ENCODE measurements at places on chromosomes 4 and X.

GRCh38 chrX:16882702-16883486, 12.7 kb upstream of the RBBP7 start:
- DNase-seq = no peak

DNA sequence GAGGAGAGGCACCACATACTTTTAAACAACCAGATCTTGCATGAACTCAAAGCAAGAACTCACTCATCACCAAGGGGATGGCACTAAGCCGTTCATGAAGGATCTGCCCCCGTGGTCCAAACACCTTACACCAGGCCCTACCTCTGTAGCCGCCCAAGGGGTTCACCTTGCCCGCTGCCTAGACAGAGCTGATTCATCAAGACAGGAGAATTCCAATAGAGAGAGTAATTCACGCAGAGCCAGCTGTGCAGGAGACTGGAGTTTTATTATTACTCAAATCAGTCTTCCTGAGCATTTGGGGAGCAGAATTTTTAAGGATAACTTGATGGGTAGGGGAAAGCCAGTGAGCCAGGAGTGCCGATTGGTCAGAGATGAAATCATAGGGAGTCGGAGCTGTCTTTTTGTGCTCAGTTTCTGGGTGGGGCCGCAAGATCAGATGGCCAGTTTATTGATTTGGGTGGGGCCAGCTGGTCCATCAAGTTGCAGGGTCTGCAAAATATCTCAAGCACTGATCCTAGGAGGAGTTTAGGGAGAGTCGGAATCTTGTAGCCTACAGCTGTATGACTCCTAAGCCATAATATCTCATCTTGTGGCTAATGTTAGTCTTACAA, 364.7 kb downstream of the PCDH7 start:
- DNase-seq = no peak

DNA sequence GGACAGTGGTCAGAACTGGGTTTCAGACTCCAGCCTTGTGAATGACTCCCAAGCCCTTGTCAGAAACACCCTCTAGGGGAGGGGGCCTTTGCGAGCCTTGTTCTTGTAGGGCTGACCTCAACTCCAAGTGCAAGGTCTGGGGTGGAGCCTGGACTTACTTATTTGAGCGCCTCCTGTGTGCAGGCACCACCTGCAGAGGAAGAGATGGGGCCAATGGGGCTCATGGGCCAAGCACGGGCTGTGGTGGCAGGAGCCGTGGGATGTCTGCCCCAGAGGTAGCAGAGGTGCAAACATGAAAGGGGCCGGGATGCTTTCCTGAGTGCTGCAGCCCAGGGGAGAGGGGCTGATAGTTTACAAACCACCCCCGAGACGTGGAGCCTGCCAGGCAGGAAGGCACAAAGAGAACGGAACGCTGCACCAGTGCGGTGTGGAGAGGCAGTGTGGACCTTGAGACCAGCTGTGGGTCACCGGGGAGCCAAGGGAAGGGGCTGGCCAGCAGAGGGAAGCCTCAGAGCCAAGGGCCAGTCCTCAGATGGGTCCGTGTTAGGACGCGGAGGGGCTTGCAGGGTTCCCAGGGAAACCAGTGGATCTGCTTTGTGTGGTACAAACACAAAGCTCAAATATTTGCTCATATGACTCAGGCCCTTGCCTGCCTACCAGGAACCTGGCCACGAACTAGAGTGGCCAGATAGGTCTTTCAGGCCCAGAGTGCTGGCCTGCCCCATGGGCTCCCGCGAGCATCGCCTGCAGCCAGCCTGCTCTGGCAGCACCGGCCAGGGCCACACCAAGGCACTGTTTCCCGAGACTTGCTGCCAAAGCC, 8.7 kb upstream of the TADA2B start:
- no peak for DNase-seq

DNA sequence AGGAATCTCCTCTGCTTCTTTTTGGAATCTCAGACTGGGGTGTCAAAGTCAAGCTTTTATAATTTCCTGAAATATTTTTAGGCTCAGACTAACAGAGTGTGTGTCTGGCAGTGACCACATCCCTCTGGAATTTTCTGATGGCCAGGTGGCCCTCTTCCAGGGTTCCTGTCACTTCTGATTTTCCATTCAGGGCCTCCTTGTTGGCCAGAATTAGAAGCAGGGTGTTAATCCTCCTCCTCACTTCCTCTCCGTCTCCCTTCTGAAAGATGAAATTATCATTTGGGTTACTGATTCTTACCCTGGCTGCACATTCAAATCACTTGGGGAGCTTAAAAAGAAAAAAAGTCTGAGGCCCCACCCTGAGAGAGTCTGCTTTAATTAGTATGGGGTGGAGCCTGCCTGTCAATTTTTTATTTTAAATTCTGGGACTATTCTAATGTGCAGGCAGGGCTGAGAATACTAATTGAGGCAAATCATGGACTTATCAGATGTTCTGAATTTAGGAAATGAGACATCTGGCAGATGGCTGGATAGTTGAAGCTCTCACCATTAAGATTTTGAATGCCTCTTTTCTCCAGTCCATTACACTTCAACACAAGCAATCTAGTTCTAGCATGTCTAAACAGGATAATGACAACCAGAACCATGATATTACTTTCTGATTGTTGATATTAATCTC, 43.2 kb downstream of the HAND2 start:
- DNase-seq = no peak

DNA sequence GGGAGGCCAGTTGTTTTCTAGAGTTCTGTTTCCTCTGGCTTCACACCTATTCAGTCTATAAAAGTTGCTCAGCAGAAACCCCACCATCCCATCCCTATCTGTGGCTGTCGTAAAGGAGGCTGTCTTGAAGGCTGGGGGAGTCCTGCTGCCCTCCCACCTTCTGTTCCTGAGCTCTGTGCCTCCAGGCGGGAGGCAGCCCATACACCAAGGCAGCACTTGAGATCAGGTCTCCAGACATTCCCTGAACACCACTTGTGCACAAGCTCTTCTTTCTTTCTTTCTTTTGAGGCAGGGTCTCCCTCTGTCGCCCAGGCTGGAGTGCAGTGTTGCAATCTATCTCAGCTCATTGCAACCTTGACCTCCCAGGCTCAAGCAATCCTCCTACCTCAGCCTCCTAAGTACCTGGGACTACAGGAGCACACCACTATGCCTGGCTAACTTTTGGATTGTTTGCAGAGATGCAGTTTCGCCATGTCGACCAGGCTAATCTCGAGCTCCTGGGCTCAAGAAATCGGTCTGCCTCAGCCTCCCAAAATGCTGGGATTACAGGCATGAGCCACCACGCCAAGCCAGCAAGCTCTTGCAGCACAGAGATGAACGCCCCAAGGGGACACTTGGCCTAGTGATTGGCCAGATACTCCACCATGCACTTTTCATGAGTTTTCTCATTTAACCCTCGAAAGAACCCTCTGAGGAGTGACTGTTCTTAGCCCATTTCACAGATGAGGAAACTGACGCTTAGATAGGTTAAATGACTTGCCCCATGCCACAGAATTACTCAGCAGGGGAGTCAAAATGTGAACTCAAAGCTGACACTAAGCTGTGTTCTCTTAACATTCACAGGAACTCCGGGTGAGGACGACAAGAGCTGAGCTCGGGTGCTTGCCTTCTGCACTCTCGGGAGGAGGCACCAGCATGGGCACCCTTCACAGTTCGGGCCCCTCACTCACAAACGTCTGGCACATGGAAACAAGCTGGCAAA, 55.8 kb upstream of the ENPP6 start:
- no peak for DNase-seq

DNA sequence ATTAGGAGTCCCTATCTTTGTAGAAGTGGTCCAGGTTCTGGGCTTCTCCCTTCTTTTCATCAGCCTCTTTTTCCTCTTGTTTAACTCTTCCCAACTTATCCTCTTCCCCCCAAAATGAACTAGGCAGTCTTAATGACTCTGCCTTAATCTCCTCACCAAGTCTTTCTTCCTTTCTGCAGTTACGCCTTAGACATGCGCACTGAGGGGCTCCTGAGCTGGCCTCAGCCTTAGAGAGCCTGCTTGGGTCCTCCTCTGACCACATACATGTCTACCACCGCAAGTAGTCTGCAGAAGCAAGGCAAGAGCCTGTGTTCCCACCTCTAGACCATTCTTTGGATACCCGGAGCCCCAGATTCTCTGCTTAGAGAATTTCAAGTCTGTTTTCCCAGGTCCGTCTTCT, 199.9 kb downstream of the MGST2 start:
- no peak for DNase-seq

DNA sequence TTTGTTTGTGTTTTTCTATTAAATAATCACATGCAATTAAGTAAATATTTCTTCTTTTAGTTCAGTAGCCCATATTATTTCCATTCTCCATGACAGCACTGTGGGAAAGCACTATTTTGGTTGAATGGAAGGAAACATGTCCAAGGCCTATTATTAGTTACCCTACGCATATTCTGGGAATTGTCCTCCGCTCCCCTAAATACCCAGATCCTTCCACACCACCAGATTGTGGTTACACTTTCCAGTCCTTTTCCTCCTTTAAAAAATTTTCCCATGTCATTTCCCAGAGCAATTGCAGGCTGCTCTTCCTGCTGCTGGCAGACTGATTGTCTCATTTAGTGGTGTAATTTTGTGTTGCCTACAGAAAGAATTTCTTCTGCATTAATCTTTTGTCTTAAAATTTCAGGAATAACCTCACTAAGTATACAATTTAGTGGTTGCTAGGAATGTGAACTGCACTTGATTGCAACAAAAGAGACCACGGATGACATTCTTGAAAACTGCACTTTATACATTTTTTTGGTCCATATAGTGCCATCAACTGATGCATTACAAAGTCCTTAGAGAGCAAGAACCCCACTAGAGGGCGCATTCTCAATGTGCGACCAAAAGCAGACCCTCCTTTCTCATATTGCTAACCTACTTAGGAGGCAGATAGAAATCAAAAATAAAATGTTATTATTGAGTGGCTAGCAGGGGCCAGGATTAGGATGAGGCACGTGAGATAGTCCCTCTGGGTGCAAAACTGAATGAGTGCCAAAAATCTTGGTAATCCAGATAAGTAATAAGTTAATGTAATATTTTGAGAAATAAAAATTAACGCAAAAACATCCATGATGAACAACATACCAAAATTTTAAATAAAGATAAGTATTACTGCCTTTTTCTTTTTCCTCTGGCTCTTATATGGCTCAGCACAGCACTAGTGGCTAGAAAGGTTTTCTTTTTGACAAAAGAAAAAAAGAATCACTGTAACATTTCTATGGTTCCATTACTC, 98.8 kb upstream of the IQCM start:
- peak; percentile 9 for DNase-seq

- DNase-seq = no peak
These were observed 41.5 kb upstream of the SMIM10 start for GRCh38 chrX:134949271-134949670.

GRCh38 chr4:67940506-67940905, 22.8 kb downstream of the TMPRSS11A start:
- no peak for DNase-seq

DNA sequence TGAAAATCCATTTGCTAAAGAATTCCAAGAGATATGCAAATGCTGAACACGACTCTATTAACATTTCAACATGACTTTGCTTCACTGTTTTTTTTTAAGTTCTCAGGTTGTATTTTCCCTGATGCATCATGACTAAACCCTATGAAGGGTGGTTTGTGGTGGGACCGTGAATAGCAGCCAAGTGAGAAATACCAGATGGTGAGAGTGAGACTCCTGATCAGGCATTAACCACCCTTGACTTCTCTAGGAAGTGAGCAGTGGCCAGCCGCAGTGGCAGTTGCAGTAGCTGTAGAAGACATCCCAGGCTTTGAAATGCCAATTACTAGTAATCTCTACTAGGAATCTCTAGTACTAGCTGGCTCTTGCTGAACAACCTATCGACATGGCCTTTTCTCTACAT, 383.4 kb downstream of the FAM133A start:
- no peak for DNase-seq

GRCh38 chrX:77742788-77743476, 43.1 kb downstream of the ATRX start:
- DNase-seq = no peak

DNA sequence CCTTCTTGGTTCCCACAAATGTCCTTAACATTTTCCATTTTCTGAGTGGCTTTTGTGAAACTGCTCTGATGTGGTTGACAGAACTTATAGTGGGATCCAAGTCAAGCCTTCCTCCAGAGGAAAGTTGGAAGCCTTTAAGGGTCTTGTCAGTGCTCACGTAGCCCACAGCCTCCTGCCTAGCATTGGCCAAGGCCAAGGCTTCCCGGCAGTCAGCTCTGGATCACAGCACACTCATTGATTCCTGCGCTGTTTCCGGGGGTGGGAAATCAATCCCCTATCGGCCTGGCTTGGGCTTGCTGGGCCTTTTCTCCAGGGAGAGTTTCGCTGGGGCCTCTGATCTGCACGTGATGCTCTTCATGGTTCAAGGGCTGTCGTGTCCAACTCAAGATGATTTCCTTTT, 76.1 kb downstream of the SLC9A6 start:
- no peak for DNase-seq

- peak; percentile 42 for DNase-seq
These were observed at the start of gene ARAP2 for GRCh38 chr4:36244257-36245082. Gene ARAP2, minus strand, starts transcription at chr4:36244514. Its CDS starts 15,028 bp downstream, at chr4:36229486.

GRCh38 chr4:53512608-53513007, 78.7 kb downstream of the LNX1 start:
- DNase-seq = no peak

DNA sequence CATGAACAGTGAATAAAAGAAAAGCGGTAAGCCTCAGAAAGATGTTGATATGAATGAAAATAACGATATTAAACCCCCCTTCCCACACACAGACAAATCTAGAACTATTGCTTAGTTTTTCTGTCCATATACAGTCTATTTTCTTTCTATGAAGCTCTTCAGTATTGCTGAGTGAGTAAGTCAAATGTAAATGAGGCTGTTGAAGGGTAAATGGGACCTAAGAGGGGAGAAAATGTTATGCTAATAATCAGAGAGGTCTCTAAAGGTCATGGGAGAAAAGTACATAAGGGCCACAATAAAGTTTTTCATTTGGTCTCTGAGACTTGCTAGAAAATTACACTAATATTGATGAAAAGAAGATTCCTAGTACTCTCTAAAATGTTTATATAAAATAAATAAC, 56.2 kb downstream of the PABPC4L start:
- DNase-seq = no peak

GRCh38 chr4:140955641-140956040, 177.6 kb downstream of the RNF150 start:
- DNase-seq = no peak

- DNase-seq = no peak
These were observed 220.1 kb upstream of the STK26 start for GRCh38 chrX:131802836-131803626.

DNA sequence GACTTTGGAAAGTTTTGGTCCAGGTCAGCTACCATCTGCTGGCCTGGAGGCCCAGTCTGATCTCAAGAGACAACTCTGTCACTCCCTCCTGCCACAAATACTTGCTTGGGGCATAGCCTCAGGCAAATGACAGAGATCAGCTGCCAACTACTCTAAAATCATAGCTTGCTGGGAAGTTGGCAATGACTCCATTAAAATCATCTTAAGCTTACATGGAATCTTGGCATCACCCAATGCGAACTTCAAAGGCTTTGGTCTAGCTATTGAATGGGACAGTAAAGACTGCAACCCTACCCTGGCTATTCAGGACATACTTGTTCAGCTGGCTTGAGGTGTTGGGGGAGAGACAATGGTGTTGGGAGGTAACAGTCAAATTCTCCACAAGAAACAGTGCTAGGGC, 7.0 kb upstream of the USO1 start:
- DNase-seq = no peak

- no peak for DNase-seq
These were observed 706 bp downstream of the DUSP9 start for GRCh38 chrX:153647461-153648357.

- no peak for DNase-seq
These were observed 19.2 kb upstream of the PLCXD1 start for GRCh38 chrX:261919-262352.
